ENCODE measurements at places on chromosomes 6 and 20.

DNA sequence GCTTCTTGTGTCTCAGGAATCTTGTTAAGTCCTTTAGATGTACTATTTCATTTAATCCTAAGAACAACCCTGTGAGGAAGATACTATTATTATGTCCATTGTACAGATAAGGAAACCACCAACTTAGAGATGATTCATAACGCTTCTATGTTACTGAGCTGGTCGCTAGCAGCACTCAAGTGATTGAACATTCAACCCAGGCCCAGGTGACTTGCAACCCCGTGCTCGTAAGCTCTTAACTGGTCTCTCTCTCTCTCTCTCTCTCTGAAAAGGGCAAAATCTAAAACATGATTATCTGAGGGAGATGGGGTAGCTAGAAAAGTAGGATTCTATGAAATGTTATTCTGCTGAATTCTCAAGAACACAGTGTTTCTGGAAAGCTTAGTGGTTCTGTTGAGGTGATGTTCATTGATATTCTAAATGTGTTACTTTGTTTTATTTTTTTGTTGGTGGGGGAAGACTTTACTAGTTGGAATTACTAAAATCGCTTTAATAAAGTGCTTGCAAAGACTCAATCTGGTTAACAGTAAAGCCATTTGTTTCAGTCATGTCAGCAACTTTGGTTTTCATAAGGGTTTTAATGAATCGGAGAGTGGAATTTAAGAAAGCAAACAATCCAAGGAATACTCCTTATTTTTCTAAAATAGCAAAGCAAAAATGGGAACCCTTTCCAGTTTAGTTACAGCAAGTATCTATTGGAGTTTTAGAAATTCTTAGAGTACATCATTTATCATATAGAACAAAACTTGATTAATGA, 265.0 kb upstream of the TAB2 start:
- peaks cover 3% of the 10 kb centered on the region for H3K27me3 ChIP-seq
- peaks cover 21% of the 10 kb centered on the region for H3K4me1 ChIP-seq
- no peak overlapping the region for H3K27ac ChIP-seq
- H3K36me3 ChIP-seq = peaks cover 9% of the 10 kb centered on the region

GRCh38 chr6:56026455-56027180, 151.2 kb upstream of the BMP5 start:
- no peaks in the 10 kb centered on the region for H3K36me3 ChIP-seq
- no peak overlapping the region for H3K4me3 ChIP-seq
- no peaks in the 10 kb centered on the region for H3K4me1 ChIP-seq
- DNase-seq = no peak
- no peak overlapping the region for H3K27ac ChIP-seq
- H3K27me3 ChIP-seq = no peaks in the 10 kb centered on the region

DNA sequence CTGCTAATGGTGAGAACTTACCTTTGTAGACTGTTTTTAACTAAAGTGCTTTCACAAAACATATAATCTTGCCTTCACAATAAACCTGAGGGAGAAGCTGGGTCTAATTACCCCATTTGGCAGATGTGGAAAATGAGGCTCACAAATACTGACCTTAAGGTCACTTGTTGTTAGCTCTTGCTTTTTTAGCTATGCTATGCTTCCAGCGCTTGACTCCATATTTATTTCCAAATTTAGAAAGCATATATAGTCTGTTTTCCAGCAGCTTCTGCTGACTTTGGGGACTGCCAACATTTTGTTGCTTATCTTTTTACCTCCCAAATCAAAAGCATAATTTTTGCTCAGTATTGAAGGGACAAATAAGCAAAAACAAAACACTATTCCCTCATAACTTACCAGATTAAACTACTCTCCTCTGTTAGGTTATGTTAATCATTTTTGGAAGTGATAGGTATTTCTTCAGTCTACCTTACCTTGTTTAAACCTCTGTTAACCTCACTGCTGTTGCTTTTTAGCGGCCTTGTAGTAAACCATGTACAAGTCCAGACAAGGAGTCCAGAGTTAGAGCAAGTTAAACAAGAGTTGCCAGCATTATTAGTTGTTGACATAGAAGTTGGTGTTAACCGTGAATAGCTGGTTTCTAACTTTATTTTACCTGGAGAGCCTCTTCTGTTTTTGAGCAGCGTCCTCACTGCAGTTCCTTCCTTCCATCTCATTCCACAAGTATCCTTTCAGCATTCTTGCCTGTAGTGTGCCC, 4.9 kb upstream of the BTBD3 start:
- H3K4me3 ChIP-seq = no peak overlapping the region
- peaks cover 1% of the 10 kb centered on the region for H3K27me3 ChIP-seq
- H3K4me1 ChIP-seq = peaks cover 1% of the 10 kb centered on the region
- no peak for DNase-seq
- H3K36me3 ChIP-seq = no peaks in the 10 kb centered on the region

GRCh38 chr20:41089555-41089954, 47.8 kb upstream of the PLCG1 start:
- H3K4me3 ChIP-seq = no peak overlapping the region
- no peak for DNase-seq
- peaks cover 42% of the 10 kb centered on the region for H3K36me3 ChIP-seq

DNA sequence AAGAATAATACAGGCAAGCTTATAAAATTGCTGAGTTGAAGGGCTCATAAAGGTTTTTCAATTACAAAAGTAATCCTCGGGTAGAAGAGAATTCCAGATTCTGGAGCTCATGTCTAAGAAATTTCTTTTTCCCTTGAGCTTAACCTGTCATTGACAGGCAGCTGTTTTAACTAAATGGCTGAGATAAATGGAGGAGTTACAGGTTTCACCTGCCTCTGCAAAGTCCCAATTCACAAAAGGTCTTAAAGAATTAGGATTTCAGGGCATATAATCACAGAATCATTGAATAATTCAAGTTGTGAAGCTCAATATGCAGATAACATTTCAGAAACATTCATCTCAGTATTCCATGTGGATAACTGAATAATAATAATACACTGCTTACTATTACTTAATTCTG, 660.1 kb upstream of the NRSN1 start:
- no peak overlapping the region for H3K4me3 ChIP-seq
- H3K36me3 ChIP-seq = no peaks in the 10 kb centered on the region
- H3K27me3 ChIP-seq = no peaks in the 10 kb centered on the region
- H3K27ac ChIP-seq = no peak overlapping the region

DNA sequence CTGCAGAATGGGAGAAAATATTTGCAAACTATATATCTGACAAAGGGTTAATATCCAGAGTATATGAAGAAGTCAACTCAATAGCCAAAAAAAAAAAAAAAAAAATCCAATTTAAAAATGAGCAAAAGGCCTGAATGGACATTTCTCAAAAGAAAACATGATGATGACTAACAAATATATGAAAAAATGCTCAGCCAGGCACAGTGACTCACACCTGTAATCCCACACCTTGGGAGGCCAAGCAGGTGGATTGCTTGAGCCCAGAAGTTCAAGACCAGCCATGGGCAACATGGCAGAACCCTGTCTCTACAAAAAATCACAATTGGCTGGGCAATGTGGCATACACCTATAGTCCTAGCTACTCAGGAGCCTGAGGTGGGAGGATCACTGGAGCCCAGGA, 2.1 kb upstream of the ECHDC1 start:
- no peaks in the 10 kb centered on the region for H3K27me3 ChIP-seq
- peaks cover 9% of the 10 kb centered on the region for H3K36me3 ChIP-seq
- no peak overlapping the region for H3K27ac ChIP-seq

GRCh38 chr6:72579865-72580264, 42.0 kb upstream of the KCNQ5 start:
- H3K4me1 ChIP-seq = no peaks in the 10 kb centered on the region
- no peak overlapping the region for H3K27ac ChIP-seq
- H3K36me3 ChIP-seq = no peaks in the 10 kb centered on the region
- H3K27me3 ChIP-seq = peaks cover 2% of the 10 kb centered on the region
- H3K4me3 ChIP-seq = no peak overlapping the region

DNA sequence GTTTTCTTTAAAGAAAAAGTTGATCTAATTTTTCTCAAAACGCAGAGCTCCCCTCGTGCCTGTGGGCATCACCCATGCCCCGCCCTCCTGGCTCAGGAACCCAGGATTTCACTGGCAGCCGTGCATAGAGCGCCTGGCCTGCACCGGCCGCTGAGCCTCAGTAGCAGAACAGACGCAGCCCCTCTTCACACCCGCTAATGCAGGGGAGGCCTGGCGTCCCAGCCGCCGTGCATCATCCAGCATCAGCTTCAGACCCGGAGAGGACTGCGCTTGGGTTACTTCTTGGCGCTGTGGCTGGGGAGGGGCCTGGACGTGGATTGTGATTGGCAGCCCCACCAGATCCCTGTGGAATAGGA, 18.1 kb downstream of the RBM38 start:
- no peaks in the 10 kb centered on the region for H3K27me3 ChIP-seq
- no peak overlapping the region for H3K27ac ChIP-seq

GRCh38 chr20:2038161-2038560, 44.3 kb upstream of the PDYN start:
- H3K27me3 ChIP-seq = peaks cover 27% of the 10 kb centered on the region
- no peak for DNase-seq
- H3K4me3 ChIP-seq = no peak overlapping the region
- H3K4me1 ChIP-seq = no peaks in the 10 kb centered on the region

Data from activated naive CD8-positive, alpha-beta T cell treated with anti-CD3 and anti-CD28 coated beads, Interleukin-2, amount 10 ng/mL, durations not matched to agents 7 days and 5 days (primary cell).